Activated T-cell treated with anti-CD3 and anti-CD28 coated beads, Interleukin-2, amount 50 U/mL, for 72 hours (primary cell): ENCODE measurements at places on chromosomes 11 and 22. TPM values are rescaled to one million over a fixed set of nuclear protein-coding genes. Genes with fewer than 3 reads are reported as not detected.

GRCh38 chr11:128585498-128586238 is 1.7 kb downstream of the ETS1 start:
- no peak overlapping the region for H3K27ac ChIP-seq
- peaks cover 58% of the 10 kb centered on the region for H3K4me1 ChIP-seq
- no peaks in the 10 kb centered on the region for H3K27me3 ChIP-seq

- H3K4me3 ChIP-seq: no peak overlapping the region
- no peaks in the 10 kb centered on the region for H3K36me3 ChIP-seq
- H3K27ac ChIP-seq: no peak overlapping the region
These were observed 3.6 kb downstream of the GAL start for GRCh38 chr11:68687986-68688385.

- H3K27me3 ChIP-seq: no peaks in the 10 kb centered on the region
- H3K4me3 ChIP-seq: no peak overlapping the region
- H3K36me3 ChIP-seq: peaks cover 53% of the 10 kb centered on the region
- no peak for DNase-seq
These were observed 34.4 kb downstream of the CYP2R1 start for GRCh38 chr11:14857621-14858020.

GRCh38 chr11:103380031-103380430 is 270.8 kb downstream of the DYNC2H1 start:
- no peak for DNase-seq
- H3K4me3 ChIP-seq: no peak overlapping the region
- no peaks in the 10 kb centered on the region for H3K36me3 ChIP-seq
- H3K27ac ChIP-seq: no peak overlapping the region
- no peaks in the 10 kb centered on the region for H3K4me1 ChIP-seq
- no peaks in the 10 kb centered on the region for H3K27me3 ChIP-seq

DNA sequence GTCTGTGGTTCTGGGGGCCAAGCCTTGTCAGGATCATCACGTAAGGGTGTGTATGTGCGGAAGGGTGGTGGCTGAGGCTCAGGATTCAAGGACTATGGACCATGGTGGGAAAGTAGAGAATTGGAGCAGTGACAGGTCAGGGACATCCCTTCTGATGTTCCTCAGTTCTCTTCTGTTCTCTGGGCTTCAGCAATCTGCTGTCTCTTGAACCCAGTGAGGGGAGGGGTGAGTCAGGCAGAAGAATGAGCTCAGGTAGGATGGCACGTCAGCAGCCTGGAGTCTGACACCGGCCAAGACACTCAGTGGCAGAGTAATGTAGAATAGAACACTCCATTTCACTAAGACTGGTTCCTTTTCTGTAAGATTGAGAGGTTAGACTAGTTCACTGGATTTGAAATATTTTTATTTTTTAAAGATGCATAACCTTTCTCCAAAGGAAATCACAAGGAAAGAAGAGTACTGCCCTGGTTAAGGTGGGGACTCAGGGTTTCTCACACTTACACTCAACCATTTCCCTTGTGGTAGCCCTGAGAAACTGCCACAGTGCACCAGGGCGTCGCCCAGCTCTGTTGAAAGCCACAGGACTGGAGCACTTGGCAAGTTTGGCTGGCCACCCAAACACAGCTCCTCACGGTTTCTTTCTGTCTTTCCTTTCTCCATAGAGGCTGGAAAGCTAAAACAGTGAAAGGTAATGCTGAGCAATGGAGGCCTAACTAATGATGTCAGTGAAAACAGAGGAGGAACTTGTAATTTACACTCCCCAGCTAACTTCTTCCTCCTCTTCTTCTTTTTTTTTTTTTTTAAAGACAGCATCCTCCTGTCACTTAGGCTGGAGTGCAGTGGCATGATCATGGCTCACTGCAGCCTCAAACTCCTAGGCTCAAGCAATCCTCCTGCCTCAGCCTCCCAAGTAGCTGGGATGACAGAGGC is 23.1 kb upstream of the MICAL2 start:
- H3K4me1 ChIP-seq: peaks cover 54% of the 10 kb centered on the region
- no peaks in the 10 kb centered on the region for H3K36me3 ChIP-seq
- H3K27ac ChIP-seq: peak overlapping the region; percentile 75
- peak overlapping the region; percentile 29 for H3K4me3 ChIP-seq
- peak; percentile 35 for DNase-seq

GRCh38 chr11:46976182-46976854 is 39.8 kb downstream of the CSTPP1 start:
- no peak overlapping the region for H3K27ac ChIP-seq
- no peaks in the 10 kb centered on the region for H3K27me3 ChIP-seq
- peaks cover 11% of the 10 kb centered on the region for H3K4me1 ChIP-seq
- H3K36me3 ChIP-seq: no peaks in the 10 kb centered on the region

The IRAG1 gene
- 0.09 TPM for total RNA-seq

The KCNA4 gene
- not detected for total RNA-seq

The KRTAP5-10 gene
- not detected for total RNA-seq
